ENCODE measurements at places on chromosomes 16 and 17. TPM values are rescaled to one million over a fixed set of nuclear protein-coding genes. Genes with fewer than 3 reads are reported as not detected.
A peak's percentile ranks its signal among the peaks of the same experiment; 100 is the strongest.

- no peak for DNase-seq
- peak overlapping the region; percentile 21 for H3K27ac ChIP-seq
- no peaks in the 10 kb centered on the region for H3K27me3 ChIP-seq
Measured at GRCh38 chr17:2232244-2232638, 71.3 kb downstream of the SMG6 start.

- H3K4me3 ChIP-seq = no peak overlapping the region
- no peaks in the 10 kb centered on the region for H3K4me1 ChIP-seq
- H3K36me3 ChIP-seq = no peaks in the 10 kb centered on the region
- peaks cover 25% of the 10 kb centered on the region for H3K27me3 ChIP-seq
Measured at GRCh38 chr17:46974086-46974485, 5.0 kb downstream of the RPRML start.

DNA sequence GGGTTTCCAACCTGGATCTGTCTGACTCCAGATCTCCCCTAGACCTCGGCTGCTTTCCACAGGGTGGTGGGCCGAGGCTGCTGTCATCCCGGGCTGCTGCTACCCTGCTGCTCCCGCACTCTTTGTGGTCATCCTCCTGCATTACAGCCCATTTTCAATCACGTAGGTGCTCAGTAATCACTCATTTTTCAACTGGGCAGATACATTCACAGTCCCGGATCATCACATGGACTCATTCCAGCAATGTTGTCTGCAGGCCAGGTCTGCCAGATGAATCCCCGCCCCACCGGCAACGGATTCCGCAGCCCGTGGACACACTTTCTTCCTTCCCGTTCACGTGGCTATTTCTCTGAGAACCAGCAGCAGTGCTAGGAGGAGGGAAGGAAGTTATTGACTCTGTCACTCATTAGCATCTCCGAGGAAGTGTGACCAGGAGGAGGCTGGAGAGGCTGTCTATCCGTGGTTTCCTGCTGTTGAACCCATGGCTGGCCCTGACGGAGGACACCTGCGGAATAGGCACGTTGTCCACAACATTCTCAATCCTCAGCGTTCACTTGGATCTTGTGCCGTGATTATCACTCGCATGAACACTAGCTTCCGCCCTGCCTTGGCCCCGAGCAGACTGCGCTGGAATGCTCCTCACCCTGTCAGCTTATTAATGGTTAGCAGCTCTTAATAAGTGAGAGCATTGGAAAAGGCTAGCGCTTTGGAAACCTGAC is 14.7 kb upstream of the ZCCHC14 start:
- no peak overlapping the region for H3K27ac ChIP-seq
- H3K4me1 ChIP-seq = no peaks in the 10 kb centered on the region
- no peak for DNase-seq
- H3K4me3 ChIP-seq = no peak overlapping the region

DNA sequence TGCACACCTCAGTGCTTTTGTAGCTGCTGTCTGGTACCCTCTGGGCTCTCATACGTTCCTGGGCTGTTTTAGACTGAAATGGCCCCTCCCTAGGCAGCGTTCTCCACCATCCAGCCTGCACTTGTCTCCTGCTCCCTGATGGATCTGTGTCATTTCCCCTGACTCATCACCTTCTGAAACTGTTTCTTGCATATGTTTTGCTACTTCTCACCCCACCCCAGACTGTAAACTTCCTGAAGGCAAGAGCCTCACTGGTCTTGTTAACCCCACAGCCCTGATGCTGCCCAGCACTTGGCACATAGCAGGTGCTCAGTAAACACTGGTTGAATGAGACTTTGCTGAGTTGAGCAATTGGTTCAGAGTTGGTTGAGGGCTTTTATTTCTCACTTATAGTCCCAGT is 78.7 kb downstream of the CRISPLD2 start:
- H3K4me3 ChIP-seq = no peak overlapping the region
- H3K27ac ChIP-seq = no peak overlapping the region
- no peaks in the 10 kb centered on the region for H3K4me1 ChIP-seq
- no peak for DNase-seq

DNA sequence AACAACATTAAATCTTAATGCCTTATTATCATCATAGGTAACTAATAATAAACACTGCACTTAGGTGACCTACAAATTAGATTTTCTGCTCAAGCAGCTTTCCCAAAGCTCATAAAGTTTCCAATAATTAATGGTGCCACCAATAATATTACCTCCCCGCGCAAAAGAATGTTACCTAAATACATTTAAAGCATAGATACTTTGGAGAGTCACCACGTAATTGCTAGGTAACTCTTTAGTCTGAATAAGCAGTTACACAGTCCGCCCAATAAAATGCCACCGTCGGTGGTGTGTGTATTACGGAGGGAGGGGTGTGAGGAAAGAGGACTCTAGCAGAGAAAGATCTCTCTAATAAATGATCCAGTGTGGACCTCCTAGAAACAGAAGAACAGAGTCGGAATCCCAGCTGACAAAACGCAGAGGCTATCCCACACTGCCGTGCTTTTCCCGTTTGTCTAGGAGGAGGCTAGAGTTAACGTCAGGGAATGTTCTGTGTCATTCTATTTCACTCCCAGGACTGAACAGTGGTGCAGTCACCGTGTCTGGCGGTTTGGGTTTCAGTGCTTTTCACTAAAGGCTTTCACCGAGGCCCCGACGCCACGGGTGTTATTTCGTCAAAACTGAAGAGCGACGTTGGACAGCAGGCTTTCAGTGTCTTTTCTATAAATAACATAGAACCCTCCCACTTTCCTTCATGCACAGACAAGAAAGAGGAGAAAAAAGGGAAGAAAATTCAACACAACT is 630 bp downstream of the RNFT1 start:
- H3K36me3 ChIP-seq = no peaks in the 10 kb centered on the region
- H3K4me3 ChIP-seq = peak overlapping the region; percentile 82
- DNase-seq = peak; percentile 66
- peak overlapping the region; percentile 79 for H3K27ac ChIP-seq

GRCh38 chr17:34172390-34172918 is 82.6 kb upstream of the CCL2 start:
- H3K4me1 ChIP-seq = no peaks in the 10 kb centered on the region
- no peak for DNase-seq
- no peak overlapping the region for H3K4me3 ChIP-seq
- H3K27me3 ChIP-seq = peaks cover 6% of the 10 kb centered on the region
- no peak overlapping the region for H3K27ac ChIP-seq

DNA sequence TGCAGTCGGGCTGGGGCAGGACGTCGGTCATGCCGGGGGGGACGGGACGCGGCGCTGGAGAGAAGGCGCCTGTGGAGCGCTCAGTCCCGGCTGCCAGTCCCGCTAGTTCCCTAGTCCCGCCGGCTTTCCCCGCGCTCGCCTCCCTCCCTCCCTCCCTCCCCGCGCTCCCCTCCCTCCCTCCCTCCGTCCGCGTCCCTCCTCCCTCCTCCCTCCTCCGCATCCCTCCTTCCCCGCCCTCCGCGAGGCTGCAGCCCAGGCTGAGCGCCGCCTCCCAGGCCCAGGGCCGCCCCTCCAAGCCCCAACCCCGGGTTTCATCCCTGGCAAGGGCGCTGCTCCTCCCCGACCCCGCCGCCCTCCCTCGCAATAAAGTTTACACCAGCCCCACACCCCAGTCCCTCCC is 34.8 kb downstream of the TIMM22 start:
- no peaks in the 10 kb centered on the region for H3K36me3 ChIP-seq
- no peaks in the 10 kb centered on the region for H3K4me1 ChIP-seq
- no peak overlapping the region for H3K4me3 ChIP-seq
- DNase-seq = peak; percentile 81
- no peak overlapping the region for H3K27ac ChIP-seq

DNA sequence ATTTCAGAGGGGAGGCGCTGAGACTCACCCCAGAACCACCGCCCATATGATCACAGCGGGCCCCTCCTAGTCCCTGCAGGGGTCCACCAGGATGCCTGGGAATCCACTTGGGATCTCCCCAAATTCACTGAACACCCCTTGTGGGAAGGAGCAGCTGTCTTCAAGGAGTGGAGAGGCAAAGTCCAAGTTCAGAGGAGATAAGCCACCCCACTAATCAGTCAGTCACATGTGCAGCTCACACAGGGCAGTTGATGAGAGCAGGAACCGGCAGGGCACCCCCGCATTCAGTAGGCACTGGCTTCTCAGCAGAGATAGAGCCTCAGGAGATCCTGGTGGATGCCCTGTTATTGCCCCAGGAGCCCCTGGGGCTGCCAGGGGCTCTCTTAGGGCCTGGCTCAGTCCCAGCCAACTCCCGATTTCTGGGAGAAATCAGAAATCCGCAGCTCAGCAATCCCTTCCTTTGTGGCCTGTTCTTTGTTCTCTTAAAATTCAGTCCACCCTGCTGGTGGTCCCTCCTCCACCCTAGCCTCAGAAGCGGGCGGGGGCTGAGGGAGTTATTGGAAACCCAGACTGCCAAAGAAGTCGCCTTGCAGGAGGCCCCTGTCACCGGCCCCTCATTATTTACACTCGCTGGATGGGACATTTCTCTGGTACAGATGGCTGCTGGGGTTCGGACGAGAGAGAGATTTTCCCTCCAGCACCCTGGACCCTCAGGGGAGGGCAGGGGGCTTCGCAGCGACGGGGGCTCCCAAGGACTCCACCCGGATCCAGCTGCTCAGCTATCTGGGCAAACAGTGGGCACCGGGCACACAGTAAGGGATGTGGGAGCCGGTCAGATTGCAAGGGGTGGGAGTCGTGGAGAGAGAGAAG is 1.8 kb downstream of the CDC42EP4 start:
- no peaks in the 10 kb centered on the region for H3K36me3 ChIP-seq
- H3K27me3 ChIP-seq = no peaks in the 10 kb centered on the region

DNA sequence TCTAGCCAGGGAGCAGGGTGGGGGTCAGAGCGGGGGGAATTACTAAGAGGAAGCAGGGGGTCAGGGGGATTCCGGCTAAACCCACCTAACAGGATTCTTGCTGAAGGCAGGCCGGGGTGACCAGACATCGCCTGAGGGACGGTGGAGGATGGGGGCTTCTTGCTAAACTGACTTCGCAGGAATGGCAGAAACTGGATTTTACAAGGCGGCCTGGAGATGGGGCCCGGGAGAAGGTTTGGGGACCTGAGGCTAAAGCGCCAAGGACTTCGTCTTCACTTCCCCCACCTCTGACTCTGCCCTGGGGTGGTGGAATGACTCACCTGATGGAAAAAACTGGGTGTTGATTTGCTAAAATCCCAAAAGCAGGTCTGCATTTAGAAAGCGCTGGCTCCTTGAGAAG is 23.5 kb downstream of the LGALS3BP start:
- no peaks in the 10 kb centered on the region for H3K27me3 ChIP-seq
- no peak for DNase-seq
- no peaks in the 10 kb centered on the region for H3K36me3 ChIP-seq
- no peak overlapping the region for H3K4me3 ChIP-seq

DNA sequence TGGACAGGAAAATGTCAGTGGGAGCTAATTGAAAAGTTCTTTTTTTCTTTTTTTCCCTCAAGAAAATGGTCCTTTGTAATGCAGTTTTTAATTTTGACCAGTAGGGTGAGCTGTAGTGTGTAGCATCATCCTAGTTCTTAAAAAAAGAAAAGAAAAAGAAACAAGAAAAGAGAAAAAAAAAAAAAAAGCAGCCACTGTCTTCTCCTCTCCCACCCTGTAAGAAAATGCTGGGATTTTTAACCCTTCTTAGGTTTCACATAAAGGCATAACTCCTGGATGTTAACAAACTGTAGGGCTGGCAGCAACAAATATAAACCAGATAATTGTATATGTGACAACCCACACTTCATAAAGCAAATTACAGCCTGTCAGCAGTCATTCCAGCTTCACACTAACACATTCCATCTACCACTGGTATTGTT is 78.1 kb downstream of the SKAP1 start:
- DNase-seq = peak; percentile 69
- H3K4me3 ChIP-seq = no peak overlapping the region
- peaks cover 4% of the 10 kb centered on the region for H3K4me1 ChIP-seq
- no peak overlapping the region for H3K27ac ChIP-seq

- no peak for DNase-seq
- no peaks in the 10 kb centered on the region for H3K27me3 ChIP-seq
- peak overlapping the region; percentile 63 for H3K4me3 ChIP-seq
- no peak overlapping the region for H3K27ac ChIP-seq
- H3K36me3 ChIP-seq = no peaks in the 10 kb centered on the region
Measured at GRCh38 chr17:35087731-35088355, 24.3 kb upstream of the RFFL start.

DNA sequence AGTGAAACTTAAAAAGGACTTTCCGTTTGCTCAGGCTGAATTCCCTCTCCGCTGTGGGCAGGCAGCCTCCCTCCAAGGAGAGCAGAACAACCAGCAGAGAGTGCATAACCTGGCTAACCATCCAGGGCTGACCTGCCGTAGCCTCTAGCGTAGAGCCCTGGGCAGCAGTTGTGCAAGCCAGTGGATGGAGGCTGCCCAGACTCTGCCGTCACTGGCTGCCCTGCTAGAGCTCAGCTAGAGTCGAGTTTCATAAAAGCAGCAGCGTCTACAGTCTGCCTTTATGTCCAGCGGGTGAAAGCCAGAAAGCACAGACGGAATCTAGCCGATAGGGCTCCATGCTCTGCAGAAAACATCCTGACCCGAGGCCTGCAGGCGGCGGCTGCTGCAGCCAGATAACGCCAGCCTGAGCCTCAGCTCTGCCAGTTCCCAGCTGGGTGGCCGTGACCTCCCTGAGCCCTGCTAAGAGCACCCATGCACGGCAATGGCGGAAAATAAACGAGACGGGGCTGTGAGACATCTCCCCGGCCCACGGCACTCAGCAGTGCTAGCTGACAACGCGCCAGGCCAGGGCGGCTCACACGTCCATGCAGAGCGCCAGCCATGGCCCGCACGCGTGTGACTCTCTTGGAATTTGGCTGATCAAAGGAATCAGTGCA is 231.3 kb downstream of the ENGASE start:
- H3K4me1 ChIP-seq = no peaks in the 10 kb centered on the region
- H3K4me3 ChIP-seq = no peak overlapping the region
- DNase-seq = no peak
- peaks cover 73% of the 10 kb centered on the region for H3K27me3 ChIP-seq
- no peak overlapping the region for H3K27ac ChIP-seq

GRCh38 chr16:74735162-74735452 is 34.4 kb upstream of the MLKL start:
- DNase-seq = no peak
- no peaks in the 10 kb centered on the region for H3K27me3 ChIP-seq
- no peak overlapping the region for H3K27ac ChIP-seq
- no peaks in the 10 kb centered on the region for H3K4me1 ChIP-seq

GRCh38 chr16:27776556-27777225 is 226.7 kb downstream of the KATNIP start:
- H3K4me3 ChIP-seq = no peak overlapping the region
- H3K27me3 ChIP-seq = no peaks in the 10 kb centered on the region
- DNase-seq = no peak
- no peak overlapping the region for H3K27ac ChIP-seq
- H3K36me3 ChIP-seq = no peaks in the 10 kb centered on the region

- H3K4me1 ChIP-seq = no peaks in the 10 kb centered on the region
- no peak overlapping the region for H3K27ac ChIP-seq
- no peaks in the 10 kb centered on the region for H3K27me3 ChIP-seq
- no peak overlapping the region for H3K4me3 ChIP-seq
- no peak for DNase-seq
Measured at GRCh38 chr17:70987867-70988340, 818.6 kb downstream of the KCNJ2 start.

TUBB3 gene
- total RNA-seq = 273 TPM

GRIN2A gene
- total RNA-seq = 1.2 TPM

IL4R gene
- 22.9 TPM for total RNA-seq

ANKS4B gene
- not detected for total RNA-seq

KRT28 gene
- total RNA-seq = not detected

PPM1E gene
- 6.0 TPM for total RNA-seq

SMIM22 gene
- total RNA-seq = not detected

TBC1D3K gene
- not detected for total RNA-seq

PRSS53 gene
- total RNA-seq = 3.1 TPM

C17orf75 gene
- total RNA-seq = 26.9 TPM

ABCA6 gene
- total RNA-seq = 3.5 TPM
